ENCODE measurements at places on chromosomes 1 and 21.
A peak's percentile ranks its signal among the peaks of the same experiment; 100 is the strongest.

GRCh38 chr21:16194095-16194787 lies 464.5 kb downstream of the USP25 start:
- no peak for DNase-seq

GRCh38 chr1:159548126-159548525 lies 12.3 kb upstream of the OR10J5 start:
- no peak for DNase-seq

- no peak for DNase-seq
These were observed 7.7 kb upstream of the ATP1A1 start for GRCh38 chr1:116365353-116365780.

GRCh38 chr1:42958488-42959319 lies at the start of gene SLC2A1:
Gene SLC2A1, minus strand, starts transcription at chr1:42958868. Its CDS starts 217 bp downstream, at chr1:42958651.
- peak; percentile 98 for DNase-seq

DNA sequence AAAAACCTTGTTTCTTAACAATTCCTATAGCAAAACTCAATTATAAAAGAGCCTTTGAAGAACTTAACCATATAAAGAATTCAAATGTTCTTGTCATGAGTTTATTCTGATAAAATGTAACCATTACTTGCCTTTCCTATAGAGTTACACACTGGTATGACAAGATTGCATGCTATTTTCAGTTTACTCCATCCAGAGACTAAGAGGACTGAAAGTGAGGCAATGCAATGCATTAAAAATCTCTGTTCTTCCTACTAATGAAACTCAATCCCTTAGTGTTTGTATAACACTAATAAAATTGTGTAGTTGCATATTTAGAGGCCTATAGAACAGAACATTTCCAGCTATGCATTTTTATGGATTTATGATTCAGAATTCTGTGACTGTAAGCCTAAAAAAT lies 88.1 kb downstream of the COP1 start:
- no peak for DNase-seq

GRCh38 chr1:214974002-214974401 lies 108.5 kb upstream of the KCNK2 start:
- DNase-seq: no peak

DNA sequence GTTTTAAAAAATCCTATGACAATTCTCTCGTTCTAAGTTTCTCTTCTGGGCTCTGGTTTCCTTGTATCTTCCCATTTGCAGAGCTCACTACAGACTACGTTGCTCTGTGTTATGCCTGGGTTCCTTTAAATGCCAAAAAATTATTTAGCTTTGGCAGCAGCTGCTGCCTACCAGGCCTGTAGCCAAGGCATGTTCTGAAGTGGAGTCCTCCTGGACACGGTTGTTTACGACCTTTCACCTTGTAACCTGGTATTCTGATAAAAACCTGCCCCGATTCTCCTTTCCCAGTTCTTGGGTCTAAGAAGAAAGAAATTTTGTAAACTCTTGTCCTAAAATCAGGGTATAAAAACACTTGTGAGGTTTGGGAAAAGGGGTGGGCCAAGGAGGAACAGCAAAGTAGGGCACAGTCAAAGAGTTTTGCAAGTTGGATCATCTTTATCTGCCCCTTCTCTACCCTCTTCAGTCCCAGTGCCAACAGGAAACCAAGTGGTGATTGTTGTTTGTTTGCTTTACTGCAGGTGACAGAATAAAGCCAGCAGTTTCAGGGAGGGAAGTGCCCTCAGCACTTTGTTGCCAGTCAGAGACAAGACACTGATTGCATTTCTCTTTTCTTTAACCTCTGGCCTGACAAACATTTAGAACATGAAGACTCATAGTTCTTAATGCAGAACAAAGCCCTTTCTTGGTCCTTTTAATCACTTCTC lies 3.1 kb upstream of the TXNIP start:
- DNase-seq: peak; percentile 76

DNA sequence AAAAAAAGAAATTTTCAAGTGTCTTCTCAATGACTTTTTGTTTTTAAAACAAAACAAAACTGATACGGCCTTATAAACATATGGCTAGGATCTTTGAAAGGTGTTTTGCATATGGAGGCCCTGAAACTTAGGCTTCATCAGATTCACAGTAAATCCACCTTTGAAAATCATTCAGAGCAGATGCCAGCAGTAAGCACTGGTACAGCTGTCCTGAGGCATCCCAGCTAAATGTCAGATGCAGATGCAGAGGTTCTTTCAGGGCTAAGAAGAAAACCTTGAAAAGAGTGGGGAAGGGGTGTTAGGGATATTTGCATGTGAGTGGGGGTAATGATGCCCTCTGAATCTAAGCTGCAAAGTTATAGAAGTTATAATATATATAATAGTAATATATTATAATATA lies 56.2 kb upstream of the GNG12 start:
- no peak for DNase-seq

- no peak for DNase-seq
These were observed 18.7 kb downstream of the RPE65 start for GRCh38 chr1:68431076-68431475.
